ENCODE measurements at places on chromosomes 7 and 10.
A peak's percentile ranks its signal among the peaks of the same experiment; 100 is the strongest.

DNA sequence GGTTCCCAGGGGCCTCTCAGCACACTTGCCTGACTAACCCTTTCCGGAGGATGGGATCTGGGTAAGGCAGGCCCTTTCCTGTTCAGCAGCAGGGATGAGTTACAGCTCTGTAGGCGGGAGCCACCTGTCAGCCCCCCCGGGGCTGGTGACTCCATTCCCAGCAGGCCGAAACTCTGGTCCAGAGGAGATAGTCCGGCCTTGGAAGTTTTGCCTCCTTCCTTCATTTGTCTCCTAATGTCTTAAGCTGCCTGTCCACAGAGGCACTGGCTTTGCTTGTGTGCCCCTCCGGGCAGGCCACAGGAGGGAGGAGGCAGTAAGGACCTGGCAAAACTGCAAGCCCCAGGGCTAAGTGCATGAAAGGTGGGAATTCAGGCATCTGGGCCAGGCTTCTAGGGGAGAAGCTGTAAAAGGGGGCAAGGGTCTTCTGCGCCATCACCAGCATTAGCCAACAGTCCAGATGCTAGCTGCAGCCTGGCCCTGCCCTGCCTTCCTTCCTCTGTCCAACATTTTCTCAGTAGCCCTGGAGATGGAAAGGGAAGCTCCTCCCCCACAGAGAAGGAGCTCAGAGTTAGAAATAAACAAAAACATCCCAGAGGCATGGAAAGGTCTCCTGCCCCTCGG lies 1.2 kb downstream of the ADIRF start:
- DNase-seq: peak; percentile 88

DNA sequence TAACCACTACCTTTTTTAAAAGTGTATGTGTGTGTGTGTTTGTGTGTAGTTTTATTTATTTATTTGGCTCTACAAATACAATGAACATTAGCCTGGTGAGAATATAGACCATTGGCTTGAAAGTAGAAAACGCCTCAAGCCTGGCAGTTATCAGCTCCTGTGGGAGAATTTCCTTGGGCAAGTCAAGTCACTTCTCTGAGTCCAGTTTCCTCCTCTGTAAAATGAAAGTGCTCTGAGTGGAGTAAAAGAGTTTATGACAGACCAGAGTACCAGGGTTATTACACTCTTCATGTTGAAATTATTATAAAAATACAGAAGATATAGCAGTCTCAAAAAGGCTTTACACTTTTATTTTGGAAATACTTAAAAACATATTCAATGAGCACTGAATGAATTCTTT lies 10.1 kb upstream of the RHOBTB1 start:
- no peak for DNase-seq

DNA sequence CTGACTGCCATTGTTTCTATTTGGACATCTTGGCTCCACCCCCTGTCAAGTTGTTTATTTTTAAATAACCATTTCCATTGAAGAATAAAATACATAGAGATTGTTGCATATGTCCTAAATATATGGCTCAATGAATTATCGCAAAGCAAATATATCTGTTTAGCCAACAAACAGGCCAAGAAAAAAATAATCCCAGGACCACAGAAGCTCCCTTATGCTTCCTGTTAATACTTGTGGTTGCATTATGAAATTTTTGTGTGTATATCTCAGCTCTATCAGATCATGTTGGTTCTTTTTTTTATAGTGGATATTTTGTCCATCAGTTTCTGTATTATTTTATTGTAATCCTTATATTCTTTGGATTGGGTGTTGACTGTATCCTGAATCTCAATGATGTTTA lies 53.4 kb upstream of the CYP2C8 start:
- no peak for DNase-seq

DNA sequence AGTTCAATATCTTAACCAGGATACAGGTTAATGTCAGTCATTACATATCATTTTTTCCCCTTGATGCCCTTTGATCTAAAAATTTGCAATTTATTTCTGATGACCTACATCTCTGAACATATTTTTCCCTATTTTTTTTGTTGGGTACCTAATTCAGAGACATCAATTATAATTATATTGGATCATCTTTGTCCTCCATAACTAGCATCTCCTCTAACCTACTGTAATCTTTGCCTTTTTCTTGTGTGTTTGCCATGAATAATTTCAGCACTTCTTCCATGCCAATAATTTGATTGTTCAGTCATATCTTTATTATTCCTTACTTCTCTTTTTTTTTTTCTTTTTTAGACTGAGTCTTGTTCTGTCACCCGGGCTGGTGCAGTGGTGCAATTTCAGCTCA lies 39.2 kb upstream of the FGFR2 start:
- no peak for DNase-seq

DNA sequence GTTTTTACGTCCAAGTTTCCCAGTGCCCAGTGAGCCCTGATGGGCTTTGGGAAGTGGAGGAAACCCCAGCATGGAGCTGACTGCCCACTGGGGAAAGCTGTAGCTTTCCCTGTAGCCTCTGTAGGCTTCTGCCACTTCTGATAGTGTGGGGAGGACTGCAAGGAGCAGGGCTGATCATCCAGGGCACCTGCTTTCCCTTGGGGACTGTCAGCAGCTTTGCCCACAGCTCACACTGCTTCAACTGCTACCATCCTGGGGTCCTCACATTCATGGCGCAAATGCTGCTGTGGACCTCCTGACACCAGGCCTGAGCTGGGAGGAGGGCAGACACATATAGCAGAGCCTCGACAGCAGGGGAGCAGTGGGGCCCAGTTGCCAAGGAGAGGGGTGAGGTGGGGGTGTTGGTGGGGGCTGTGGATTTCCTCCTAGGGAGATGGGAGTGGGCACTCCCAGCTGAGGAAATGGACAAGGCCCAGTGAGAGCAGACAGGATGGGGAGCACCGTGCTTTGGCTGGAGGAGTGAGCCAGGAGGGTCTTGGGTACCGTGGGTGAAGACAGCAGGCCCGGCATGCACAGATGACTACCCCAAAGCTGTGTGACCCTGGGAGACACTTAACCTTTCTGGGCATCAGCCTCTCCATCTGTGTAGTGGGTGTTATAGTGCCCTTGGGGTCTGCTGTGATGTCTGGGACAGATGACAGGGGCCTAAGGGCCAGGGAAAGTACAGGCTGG lies 16.2 kb downstream of the RAMP3 start:
- DNase-seq: no peak

DNA sequence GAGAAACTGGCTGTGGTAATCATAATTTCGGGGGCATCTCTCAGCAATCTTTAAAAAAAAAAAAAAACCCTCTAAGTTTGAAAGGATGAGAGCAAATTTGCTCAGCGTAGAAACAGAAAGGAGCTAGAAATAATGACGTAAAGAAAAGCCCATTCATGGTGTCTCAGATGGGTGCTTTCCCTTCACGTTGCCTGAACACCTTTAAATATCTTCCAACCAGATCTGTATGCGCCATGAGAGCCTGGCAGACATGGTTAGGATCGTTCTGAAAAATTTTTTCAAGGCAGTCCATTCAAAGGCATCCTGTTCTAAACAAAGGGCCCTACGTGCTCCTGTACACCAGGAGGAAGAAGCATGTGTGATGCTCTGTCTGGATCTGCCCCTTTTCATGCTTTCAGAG lies 141.2 kb upstream of the C1QL3 start:
- no peak for DNase-seq

DNA sequence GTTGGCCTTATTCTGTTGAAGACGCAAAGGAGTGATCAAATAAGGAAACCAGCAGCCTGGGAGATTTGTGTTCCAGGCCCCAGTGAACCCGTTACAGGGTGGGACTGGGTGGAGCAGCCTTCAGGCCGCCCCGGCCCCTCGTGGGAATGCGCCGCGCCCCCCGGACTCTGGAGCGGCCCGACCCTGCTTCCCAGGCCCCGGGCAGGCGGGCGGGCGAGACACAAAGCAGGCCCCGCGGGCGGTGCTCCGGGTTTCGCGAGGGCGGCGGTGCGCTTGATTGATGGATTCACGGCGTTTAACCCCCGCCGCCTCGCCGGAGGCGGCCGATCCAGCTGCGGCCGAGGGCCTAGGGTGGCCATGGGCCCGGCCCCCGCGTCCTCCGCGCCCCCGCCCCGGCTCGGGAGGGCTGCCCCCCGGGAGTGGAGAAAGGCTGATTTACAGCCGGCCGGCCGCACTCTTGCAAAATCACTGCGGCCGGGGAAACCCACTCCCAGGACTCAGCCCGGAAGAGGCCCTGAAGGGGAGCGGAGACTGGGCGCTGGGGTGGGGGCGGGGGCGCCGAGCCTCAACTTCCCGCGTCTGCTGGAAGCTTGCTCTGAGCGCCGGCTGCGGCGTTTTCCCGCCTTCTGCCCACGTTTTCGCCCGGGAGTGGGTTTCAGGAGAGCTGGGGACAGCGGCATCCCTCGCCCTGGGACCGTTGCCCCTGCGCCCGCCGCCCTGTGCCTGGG lies 299.6 kb upstream of the NFE2L3 start:
- DNase-seq: no peak

- peak; percentile 81 for DNase-seq
Observed at GRCh38 chr7:44811093-44811492, 14.6 kb downstream of the PPIA start.

GRCh38 chr7:116895849-116896248 lies 33.5 kb downstream of the CAPZA2 start:
- DNase-seq: no peak

GRCh38 chr7:154857728-154858681 lies 144.9 kb downstream of the PAXIP1 start:
- DNase-seq: no peak

DNA sequence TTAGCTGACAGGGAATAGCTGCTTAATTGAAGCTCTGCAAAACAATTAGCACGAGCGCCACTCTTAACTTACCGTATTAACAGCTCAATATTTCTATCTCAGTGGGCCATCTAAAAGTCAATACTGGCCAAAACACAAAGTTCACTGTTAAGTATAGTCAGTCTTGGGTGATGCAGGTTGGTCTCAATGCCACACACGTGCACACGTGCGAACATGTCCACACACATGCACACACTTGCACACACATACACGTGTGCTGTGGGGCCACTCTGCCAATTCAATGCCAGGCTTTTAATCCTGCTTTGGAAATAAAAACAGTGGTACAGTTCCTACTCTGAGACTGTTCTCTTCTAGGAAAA lies 105.1 kb downstream of the GRB10 start:
- no peak for DNase-seq

GRCh38 chr7:50684713-50685075 lies 98.0 kb downstream of the GRB10 start:
- no peak for DNase-seq

DNA sequence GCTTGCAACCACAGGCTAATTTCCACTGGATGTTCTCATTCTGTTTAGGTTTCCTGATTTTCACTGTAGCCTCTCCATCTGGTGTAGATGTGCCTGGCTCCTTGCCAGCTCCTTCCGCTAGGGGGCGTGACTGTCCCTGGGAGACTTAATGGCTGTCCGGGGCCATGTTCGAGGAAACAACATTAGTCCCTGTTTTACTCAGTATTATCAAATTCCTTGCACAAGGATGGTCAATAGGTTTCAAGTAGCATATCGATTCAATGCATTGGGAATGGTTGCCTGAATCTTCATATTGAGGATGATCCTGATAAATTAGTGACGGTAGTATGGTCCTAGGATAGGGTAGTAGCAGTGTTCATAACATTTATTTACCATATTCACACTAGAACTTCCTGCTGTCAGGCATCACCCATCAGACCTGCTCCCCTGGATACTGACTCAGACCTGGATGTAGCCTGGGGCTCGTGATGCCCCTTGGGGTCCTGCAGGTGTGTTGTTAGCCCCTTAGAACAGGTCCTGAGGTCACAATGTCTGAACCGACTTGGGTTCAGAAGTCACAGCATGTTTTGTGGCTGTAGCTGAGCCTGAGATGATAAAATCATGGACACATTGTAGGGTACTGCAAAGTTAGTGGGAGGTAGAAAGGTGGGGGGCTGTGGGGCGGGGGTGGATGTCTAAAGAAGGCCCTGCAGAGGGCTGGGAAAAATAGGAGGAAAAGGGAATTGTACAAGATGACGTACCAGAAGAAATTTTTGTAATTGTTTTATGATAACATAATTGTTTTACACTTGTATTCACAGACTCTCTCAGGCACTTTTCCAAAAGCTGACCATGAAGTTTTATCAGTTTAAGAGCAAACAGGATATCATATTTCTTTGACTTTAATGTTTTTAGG lies 8.9 kb upstream of the EXOC6 start:
- DNase-seq: no peak

DNA sequence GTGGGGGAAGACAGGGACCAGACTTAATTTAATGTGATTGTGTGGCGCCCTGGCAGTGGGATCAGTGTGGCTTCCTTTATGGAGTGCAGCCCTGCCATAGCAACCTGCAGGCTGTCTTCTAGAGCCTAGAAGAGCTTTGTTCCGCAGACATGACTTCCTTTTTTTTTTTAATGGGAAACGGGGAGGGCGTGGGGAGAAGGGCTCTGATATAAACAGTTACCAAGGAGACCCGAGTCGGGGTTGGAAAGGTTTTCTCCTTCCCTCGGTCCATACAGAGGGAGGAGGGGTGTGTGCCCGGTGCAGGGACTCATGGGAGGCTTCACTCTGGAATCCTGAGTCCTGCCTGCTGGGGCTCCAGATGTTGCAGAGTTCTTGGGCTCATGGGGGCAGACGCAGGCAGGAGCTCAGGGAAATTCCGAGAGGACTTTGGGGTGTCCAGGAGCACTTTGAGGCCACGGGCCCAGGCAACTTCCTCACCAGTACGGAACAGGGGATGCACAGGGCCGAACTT lies 26.9 kb downstream of the TMEM120A start:
- no peak for DNase-seq

DNA sequence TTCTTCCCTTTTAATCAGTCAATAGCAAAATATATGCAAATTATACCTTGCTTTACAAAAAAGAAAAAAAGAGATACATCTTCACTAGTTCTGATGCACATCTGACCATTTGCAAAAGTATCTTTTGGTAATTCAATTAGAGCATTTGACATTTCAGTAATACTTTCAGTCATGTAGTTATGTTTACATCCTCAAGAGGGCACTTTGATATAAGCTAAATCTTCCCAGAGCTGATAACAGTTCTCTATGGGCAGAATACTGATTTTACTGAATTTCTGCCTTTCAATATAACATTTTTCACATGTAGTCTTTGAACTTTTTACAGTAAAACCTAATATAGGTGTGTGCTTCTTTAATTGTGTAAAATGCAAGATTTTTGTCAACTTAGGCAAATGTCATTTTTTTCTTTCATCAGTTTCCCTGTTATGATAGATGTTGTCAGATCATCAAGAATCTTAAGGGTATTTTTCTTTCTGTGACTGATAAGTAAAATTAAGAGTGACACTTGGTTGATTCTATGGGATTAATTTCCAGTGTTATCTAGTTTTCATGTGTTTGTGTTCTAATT lies 703.5 kb upstream of the SEMA3D start:
- DNase-seq: peak; percentile 38
